Mucosa of descending colon (tissue), 3 donors: ENCODE measurements at places on chromosomes 3 and 15.

- no peak for DNase-seq
Observed at GRCh38 chr15:75606711-75607699, 18.5 kb downstream of the SNUPN start.

- DNase-seq = no peak
Observed at GRCh38 chr15:51366071-51366470, 24.6 kb downstream of the GLDN start.

GRCh38 chr3:18735005-18735404 lies 309.9 kb upstream of the SATB1 start:
- DNase-seq = no peak

DNA sequence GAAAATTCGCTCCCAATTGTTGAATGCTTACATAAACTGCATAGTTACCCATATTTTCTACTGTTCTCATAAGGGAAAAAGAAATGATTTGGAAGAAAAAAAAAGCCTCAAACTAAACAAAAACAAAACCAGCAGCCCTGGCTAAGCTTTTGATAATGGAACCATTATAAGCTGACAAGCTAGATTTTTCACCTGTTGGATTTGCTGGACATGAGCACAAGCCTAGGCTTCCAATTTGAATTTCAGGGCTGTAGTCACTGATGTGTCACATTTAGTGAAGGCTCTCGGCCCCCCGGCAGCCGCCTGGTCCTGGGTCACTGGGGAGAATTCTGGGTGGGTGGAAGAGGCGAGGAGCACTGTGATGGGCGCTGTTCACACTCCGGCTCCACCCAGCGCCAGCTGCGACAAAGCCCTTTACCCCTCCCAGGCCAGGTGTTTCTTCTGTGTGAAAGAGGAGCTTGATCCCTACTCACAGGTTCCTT lies 4.6 kb downstream of the FBXL22 start:
- peak; percentile 80 for DNase-seq

- DNase-seq = no peak
Observed at GRCh38 chr3:23873941-23874340, 42.8 kb downstream of the NKIRAS1 start.

DNA sequence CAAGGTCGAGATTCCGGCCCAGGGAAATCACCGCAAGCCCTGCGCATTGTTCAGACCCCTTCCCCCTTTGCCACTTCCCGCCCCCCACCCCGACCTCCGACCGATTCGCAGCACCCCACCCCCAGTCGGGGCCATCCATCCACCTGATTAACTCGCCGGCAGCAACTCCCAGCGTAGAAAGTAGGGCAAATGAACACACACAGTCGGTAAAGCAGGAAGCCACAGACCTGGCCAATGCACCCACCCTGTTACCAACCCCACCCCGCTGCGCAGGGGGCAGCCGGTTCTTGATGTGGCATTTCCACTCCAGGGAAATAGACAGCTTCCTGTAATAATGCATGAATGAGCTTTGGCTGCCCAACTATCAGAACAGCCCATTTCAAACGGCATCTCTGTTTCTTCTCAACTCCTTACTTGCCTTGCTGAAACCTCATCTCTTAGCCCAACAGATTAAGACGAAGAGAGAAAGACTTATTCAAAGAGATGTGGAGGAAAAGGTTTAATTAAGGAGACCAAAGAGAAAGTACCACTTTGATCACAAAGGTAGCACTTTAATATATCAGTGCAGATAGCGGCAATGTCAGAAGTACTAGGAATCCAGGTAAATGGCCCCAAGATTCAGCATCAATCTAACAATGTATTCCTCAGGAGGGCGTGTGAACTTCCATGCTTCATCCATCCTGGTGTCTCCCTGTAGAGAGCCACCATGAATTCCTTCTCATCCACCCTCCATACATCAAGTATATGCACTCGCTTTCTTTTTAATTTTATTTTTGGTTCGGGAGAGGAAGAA lies 1.9 kb downstream of the TNIK start:
- DNase-seq = peak; percentile 67

DNA sequence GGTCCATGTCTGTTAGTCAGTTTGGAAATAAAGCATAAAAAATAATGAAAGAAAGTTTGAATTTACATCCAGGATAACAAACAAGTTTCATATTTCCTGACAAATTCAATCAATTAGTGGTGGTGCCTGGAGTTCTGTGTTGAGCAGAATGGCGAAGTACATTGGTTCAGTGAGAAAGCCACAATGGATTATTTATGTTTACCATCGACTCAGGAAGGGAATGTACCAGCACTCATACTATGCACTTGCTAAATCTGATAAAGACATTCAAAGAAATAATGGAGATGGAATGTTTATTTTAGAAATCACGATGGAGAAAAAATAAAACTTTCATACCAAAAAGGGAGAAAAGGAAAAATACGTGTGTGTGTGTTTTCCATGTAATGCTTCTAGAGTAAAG lies 45.3 kb upstream of the MME start:
- no peak for DNase-seq

- no peak for DNase-seq
Observed at GRCh38 chr15:64117759-64118487, 22.1 kb downstream of the SNX1 start.

GRCh38 chr3:40019376-40019775 lies 210.0 kb downstream of the MYRIP start:
- DNase-seq = peak; percentile 79

DNA sequence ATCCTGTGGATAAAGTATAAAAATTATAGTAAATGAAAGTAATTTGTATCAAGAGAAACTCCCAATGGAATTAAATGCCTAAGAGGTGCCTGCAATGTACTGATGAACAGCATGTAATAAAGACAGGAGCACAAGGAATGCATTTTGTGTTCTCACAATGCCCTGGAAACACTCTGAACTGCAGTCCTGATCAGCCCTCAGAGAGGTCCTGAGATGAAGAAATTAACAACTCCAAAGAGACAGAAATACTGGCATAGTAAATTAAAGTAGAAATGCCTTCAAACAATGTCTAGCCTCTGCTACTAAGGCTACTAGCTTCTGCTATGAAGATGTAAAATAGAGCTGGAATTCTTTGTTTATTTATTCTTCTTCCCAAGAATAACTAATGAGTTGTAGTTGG lies 59.9 kb downstream of the CFAP20DC start:
- DNase-seq = no peak

GRCh38 chr15:91940496-91941381 lies 87.2 kb downstream of the SLCO3A1 start:
- no peak for DNase-seq

DNA sequence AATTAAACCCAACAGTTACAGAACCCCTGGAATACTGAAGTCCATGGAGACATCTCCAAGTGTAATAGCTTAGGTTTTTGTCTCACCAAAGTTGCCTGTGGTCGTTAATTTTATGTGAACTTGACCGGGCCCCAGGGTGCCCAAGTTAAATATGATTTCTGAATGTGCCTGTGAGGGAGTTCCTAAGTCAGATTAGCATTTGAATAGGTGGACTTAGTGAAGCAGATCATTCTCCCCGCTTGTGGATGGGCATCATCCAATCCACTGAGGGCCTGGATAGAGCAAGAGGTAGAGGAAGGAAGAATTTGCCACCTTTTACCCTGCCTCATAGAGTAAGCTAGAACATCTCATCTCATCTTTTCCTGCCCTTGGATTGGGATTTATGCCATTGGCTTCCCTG lies 203.0 kb downstream of the MYRIP start:
- no peak for DNase-seq

- no peak for DNase-seq
Observed at GRCh38 chr3:107368654-107369398, 8.4 kb upstream of the CCDC54 start.

- no peak for DNase-seq
Observed at GRCh38 chr3:168870892-168871291, 775.2 kb upstream of the GOLIM4 start.

GRCh38 chr15:69616558-69616957 lies 163.9 kb downstream of the RPLP1 start:
- DNase-seq = no peak

DNA sequence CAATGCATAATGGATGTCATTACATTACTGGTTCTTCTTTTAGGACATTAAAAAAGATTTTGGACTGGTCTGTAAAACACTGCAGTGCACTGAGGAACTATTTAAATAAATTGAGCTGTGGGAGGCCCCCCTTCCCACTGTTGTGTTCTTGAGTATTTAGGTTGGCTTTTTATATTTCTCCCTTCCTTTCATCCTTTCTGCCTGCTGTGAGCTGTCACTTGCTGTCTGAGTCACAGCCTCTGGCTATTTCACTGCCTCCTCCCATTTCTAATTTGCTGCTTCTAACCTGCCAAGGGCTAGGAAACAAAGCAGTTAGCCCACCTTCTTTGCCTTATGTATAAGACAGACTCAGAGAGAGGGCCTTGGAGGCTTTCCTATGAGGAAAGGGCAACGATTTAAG lies 89.0 kb upstream of the FNDC3B start:
- DNase-seq = no peak

DNA sequence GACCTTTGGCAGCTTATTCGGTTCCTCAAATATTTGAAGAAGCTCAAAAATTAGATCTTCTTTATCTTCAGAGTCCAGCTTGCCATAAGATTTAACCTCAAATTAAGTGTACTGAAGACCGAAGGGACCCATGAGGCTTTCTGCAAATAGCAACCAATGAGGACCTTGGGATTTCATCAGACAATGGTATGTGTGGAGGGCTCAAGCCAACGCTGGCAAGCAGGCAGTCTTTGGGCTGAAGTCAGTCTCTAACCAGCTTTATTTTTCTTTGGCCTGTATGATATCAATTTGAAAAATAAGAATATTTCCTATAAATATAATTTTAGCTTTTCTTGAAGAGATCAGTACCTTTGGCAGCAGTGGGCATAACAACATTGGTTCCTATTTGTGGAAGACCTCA lies 692.7 kb downstream of the MCTP2 start:
- DNase-seq = no peak
